ENCODE measurements at places on chromosomes 12 and 14.

DNA sequence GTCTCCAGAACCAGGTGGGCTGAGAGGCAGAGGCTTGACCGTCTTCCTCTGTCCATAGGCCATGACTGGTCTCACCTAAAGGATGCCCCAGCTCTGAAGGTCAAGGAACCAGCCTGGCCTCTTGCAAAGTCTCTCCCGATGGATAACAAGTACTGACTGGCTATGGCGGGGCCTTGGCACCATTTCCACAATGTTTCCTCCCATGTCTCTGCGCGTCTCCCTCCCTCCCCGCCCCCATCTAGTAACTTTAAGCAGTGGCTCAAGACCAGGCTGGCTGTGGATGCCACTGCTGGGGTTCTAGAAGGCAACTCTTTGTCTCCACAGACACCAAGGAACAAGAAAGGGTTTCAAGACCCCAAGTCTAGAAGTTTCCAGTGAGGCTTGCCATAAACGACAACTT, 275.5 kb downstream of the DPF3 start:
- no peak for DNase-seq

- DNase-seq, result no peak
Measured at GRCh38 chr14:94569381-94570001, 8.2 kb downstream of the SERPINA4 start.

DNA sequence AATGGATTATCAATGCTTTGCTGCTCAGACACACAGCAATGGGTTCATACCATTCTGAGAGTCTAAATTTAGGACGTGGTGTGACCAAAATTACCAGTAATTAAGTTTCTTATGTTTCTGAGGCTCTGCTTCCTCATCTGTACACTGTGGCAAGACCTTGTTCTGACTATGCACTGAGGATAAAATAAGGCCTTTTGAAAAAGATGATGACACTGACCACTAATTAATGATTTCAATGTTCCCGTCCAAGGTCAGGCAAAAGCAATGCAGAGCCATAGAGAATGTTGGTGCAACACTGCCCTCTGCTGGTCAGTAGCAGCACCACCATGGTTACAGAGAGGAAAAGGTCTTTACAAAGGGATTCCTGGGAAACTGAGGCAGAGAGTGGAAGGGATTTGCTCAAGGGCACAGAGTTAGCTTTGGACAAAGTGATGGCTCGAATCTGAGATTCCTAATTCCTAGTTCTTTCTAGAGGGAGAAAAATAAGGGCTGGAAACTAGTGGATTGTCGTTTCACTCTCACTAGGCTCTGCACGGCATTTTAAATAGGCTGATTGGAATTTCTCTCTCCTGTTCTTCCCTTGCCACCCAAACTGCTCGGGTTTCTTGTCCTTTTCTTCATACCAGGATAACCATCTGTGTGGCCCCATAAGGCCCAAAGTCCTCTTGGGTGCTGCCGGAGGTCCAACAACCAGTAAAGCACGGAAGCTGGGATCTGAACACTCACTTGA, 22.3 kb upstream of the P2RX7 start:
- DNase-seq, result peak; percentile 54

DNA sequence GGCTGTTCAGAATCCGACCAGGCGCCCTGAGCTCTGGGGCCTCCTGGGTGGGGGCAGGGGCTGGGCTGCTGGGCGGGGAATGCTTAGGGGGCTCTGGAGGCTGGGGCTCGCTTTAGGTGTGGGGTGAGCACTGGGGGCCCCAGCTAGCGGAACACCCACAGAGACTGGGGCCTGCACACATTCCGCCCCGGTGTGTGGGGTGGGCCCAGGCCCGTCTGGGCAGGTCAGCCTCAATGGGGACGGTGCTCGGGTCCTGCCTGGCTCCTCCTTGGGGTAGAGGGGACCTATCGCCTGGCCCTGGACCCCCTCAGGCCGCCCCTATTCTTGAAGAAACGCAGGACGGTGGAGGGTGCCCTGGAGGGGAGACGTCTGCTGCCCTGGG, 364.8 kb downstream of the TMEM121 start:
- no peak for DNase-seq

DNA sequence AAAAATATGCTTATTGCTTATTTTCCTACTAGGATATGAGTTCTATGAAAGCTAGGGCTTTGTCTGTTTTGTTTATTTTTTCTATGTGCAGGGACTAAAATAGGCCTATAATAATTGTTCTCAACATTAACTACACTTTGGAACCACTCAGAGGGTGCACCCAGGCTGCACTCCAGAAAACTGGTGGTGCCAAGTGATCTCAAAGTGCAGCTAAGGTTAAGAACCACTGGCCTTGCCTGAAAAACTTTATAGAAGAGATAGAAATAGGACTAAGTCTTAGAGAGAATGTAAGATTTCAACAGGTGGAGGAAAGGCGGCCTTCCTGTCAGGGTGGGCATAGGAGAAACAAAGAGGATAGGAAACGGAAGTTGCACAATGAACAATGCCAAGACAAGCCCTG, 37.7 kb upstream of the NR1H4 start:
- DNase-seq, result no peak

GRCh38 chr12:124765581-124766489, 97.8 kb downstream of the SCARB1 start:
- no peak for DNase-seq

GRCh38 chr12:30691122-30691879, 4.4 kb downstream of the IPO8 start:
- peak; percentile 43 for DNase-seq

GRCh38 chr14:51805541-51805940, 54.9 kb upstream of the GNG2 start:
- no peak for DNase-seq

DNA sequence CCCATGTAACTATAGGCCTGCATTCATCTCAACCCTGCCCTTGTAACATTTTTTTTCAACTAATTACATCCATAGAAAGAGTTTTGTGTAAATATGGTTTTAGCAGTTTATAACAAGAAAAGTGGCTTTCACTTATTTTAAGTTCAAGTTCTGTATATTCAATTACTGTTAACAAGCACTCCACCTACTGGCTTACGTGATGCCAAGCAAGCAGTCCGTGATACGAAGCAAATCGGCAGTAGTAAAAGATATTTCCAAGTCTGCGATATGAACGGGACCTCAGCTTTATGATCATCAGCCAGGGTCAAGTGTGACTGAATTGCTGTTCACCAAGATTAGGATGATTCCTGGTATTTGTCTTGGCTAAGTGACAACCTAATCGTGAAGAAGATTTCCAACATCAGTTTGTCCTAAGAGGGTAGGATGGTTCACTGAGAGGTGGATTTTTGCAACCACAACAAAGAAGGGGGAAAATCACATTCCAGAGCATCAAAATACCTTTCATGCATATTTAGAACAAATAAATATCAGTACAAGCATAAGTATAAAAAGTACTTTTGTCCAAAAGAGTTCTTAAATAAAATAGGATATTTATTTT, 456.2 kb downstream of the FOXG1 start:
- peak; percentile 38 for DNase-seq

DNA sequence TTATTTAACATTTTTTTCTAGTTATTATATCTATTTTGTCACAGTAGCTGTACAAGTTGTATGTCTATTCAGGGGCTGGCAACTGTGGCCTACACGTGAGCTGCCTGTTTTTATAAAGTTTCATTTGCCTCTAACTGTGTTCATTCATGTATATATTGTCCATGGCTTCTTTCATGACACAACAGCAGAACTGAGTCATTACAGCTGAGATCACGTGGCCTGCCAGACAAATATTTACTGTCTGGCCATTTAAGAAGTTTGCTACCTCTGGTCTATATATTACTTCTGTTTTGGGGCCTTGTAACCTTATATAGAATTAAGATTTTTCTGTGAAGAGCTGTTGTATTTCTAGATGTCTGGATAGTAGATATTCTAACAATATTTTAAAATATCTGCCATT, 37.9 kb downstream of the KIAA0586 start:
- no peak for DNase-seq

DNA sequence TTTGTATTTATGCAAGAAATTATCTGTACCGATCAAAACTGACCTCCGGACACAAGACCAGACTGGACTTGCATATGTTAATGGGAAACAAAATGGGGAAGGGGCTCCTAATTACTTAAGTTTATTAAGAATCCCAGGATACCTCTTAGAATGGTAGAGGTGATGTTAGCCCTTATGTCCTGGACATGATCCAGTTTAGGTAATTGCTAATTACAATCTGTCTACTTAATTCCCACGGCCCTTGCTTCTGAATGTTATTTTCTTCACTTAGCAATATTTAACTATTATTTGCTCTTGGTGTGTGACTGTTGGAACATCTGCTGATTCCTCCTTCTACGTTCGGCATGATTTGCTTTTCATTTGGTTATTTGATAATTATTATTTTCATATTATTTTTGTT, 644.0 kb downstream of the DIO2 start:
- no peak for DNase-seq

DNA sequence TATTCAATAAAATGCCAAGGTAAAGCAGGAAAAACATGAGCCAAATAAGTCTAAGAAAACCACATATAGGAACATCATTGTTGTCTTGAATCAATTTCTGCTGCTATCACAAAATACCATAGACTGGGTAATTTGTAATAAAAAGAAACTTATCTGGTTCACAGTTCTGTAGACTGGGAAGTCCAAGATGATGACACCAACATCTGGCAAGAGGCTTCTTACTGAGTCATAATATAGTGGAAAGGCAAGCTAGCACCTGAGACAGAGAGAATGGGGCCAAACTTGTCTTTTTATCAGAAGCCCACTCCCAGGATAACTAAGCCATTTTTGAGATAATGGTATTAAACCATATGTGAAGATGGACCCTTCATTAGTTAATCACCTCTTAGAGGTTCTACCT, 975.9 kb downstream of the FLRT2 start:
- no peak for DNase-seq

DNA sequence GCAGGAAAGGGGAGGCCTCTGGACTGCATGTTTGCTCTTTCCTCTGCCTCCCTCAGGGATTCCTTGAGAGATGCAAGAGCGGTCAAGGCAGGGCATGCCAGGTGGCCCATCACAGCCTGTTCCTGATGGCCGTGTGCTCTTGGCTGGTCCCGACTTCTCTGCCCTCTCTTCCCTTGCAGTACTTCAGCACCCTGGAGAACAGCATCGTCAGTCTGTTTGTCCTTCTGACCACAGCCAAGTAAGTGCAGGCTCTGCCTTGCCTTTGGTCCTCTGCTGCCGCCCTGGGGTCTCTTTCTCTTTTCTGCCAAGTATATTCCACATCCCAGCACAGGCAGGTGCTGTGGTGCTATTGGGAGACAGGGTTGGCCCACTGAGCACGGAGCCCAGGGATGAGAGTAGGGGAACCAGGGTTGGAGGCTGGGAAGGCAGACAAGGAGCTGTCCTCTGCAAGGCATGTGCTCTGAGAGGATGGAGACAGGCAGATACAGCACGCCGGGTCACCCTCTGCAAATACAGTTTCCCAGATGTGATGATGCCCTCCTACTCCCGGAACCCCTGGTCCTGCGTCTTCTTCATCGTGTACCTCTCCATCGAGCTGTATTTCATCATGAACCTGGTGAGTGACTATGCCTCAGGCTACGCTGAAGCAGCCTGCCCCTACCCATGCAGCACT, 51.9 kb downstream of the TPCN1 start:
- DNase-seq, result no peak

GRCh38 chr12:27462151-27462694, 15.7 kb downstream of the SMCO2 start:
- DNase-seq, result no peak

GRCh38 chr12:72523754-72524153, 251.6 kb downstream of the TRHDE start:
- no peak for DNase-seq

DNA sequence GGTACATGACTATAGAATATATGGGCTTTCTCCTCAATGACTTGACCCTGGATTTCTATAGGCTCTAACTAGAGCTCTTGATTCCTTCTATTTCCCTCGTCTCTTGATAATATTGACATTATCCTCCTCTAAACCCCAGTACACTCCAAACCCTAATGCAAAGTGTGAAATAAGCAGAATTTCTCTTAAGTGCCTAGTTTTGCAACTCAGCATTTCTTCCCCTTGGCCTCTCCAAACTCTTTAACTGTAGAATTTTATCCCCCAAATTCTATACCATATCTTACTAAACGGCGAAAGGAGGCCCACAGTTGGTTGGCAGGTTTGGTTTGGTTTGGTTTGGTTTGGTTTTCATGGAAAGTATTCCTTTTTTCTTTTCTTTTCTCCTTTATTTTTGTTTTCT, 498.7 kb downstream of the CCER1 start:
- DNase-seq, result no peak

GRCh38 chr12:131752451-131752850, 41.6 kb downstream of the SFSWAP start:
- no peak for DNase-seq

GRCh38 chr12:128796439-128797118, 27.2 kb downstream of the SLC15A4 start:
- DNase-seq, result no peak

DNA sequence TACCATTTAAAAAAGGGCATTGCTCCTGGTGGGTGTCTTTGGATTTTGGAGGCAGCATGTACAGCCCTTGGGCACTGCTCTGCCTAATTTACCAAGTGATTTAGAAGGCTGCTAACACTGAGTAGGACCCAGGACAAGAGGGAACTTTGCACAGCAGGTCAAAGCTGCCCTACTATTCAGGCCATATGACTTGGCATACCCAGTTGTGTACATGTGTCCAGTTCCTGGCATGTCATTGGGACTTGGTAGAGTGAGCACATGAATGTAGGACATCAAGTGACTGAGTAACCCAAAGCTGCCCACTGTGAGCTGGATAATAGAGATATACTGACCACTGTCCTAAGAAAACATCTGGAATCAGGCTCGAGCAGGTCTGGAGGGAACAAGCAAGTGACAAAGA, 15.7 kb downstream of the CDKL1 start:
- no peak for DNase-seq

DNA sequence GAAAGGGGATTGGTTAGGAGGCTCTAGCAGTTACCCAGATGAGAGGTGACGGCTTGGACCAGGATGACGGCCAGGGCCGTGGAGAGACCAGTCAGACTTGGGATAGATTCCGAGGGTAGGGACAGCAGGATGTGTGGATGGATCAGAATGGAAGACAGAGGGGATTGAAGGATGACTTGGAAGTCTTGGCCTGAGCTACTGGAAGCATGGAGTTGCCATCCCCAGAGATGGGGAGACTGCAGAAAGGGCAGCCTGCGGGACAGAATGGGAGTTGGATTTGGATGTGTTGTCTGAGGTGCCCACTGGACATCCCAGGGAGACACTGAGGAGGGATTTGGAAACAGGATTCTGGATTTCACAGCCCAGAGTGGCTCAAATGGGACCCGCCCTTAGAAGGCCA, 102.3 kb downstream of the CALM1 start:
- DNase-seq, result no peak

GRCh38 chr14:101889366-101889765, 75.0 kb upstream of the DYNC1H1 start:
- no peak for DNase-seq

- DNase-seq, result no peak
Measured at GRCh38 chr12:98410356-98410755, 105.0 kb upstream of the TMPO start.

DNA sequence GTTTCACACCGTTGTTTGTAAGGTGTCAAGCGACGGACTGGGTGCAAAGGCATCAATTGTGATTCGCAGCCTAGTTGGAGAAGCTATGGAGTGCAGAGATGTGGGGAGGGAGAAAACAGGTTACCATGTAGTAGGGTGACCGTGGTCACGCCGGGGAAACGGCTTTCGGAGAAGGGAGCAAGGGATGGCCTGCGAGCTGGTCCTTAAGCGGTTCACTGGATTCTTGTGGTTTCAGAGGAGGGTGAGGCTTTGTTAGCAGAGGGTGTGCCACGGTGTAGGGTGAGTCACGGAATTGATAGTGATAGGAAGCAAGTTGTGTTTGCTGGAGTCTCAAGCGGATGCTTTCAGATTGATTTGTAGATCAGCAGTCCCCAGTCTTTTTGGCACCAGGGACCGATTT, 2.3 kb downstream of the PIWIL1 start:
- DNase-seq, result peak; percentile 95

- no peak for DNase-seq
Measured at GRCh38 chr12:34402228-34402898, 380.1 kb downstream of the ALG10 start.

Measured in SW480 (cell line).